ENCODE measurements at places on chromosomes 7 and 10.

GRCh38 chr10:44070282-44070681 lies 314.6 kb downstream of the CXCL12 start:
- DNase-seq, result no peak

DNA sequence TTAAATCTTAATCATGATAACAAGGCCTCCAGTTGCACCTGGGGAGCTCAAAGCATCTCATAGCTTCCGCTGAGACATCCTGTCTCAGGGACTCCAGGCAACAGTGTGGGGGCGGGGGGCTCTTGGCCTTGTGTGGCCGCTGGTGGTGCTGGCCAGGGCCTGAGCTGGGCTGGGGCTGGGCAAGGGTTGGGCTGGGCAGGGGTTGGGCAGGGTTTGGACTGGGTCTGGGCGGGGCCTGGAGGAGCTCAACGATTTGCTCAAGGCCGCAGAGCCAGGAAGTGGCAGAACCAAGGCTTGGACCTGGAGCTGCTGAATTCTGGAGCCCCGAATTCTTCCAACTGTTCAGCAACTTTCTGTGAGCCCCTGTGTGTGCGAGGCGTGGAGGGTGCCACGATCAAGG lies 37.9 kb upstream of the PSMG3 start:
- no peak for DNase-seq

DNA sequence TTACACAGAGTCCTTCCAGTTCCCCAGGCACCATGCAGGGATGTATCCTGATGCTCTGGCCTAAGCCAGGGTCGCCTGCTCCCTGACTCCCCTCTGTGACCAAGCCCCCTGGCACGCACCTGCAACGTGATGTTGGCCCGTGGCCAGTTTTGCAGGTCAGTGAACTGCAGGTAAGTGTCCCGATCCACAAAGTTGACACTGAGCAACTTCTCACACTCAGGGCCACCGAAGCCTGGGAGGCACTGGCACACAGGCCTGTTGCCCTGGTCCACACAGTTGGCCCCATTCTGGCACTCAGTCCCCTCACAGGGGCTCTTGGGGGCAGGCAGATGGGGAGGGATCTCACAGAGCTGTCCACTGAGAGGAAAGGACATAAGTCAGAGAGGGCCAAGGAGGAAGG lies 174.3 kb downstream of the LCOR start:
- DNase-seq, result no peak

GRCh38 chr7:12524794-12525386 lies 45.6 kb upstream of the SCIN start:
- peak; percentile 36 for DNase-seq

GRCh38 chr7:33711231-33712019 lies 193.9 kb upstream of the BMPER start:
- DNase-seq, result no peak

DNA sequence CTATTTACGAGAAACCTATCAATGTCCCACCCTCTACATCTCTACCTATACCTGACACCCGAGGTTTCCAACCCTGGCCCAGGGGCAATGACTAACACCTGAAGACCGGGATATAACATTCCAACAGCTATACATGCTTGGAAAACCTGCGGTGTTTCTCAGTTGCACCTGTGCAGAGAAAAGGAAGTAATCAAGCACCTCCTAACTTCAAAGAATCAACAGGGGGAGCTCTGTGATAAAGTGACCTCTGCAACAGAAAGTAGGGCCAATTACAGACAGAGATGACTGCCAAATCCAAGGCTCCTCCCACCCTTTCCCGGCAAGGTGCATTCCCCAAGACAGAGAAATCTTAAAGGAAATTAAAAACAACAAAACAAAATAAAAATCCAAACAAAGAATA lies 41.3 kb downstream of the CCDC6 start:
- DNase-seq, result peak; percentile 11

DNA sequence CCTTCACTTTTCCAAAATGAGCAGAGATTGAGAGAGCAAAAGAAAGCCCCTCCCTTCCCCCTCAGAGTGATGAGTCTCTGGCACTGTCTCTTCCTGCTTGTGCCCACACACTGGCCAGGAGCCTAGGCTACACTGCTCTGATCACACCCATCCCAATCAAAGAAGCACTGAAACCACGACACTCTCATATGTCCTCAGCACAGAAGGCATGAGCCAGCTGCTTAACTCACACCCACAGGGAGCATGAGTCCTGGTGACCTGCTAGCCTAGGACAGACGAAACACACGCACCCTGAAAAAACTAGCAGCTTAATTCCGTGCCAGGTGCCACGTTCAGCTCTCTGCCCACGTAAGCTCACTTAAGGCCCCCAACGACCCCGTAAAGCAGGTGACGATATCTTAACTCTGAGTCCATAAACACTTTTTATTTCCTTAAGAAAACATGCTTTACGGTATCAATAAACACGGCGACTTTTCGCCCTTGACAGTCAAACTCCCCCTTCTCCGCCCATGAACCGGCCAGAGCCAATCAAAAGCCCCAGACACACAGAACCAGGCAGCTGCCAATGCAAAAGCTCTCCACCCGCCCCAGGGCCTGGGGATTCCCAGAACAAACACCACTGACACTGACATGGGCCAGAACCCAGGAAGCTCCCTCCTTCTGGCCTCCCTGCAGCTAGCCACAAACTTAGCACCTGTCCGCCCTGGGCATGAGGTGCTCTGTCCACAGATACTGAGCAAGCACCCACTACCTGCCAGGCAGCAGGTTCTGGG lies 69.0 kb downstream of the TNRC18 start:
- DNase-seq, result peak; percentile 82

GRCh38 chr7:19747740-19748339 lies 25.6 kb downstream of the TMEM196 start:
- DNase-seq, result peak; percentile 58

GRCh38 chr7:155184923-155185322 lies 112.8 kb upstream of the INSIG1 start:
- no peak for DNase-seq

DNA sequence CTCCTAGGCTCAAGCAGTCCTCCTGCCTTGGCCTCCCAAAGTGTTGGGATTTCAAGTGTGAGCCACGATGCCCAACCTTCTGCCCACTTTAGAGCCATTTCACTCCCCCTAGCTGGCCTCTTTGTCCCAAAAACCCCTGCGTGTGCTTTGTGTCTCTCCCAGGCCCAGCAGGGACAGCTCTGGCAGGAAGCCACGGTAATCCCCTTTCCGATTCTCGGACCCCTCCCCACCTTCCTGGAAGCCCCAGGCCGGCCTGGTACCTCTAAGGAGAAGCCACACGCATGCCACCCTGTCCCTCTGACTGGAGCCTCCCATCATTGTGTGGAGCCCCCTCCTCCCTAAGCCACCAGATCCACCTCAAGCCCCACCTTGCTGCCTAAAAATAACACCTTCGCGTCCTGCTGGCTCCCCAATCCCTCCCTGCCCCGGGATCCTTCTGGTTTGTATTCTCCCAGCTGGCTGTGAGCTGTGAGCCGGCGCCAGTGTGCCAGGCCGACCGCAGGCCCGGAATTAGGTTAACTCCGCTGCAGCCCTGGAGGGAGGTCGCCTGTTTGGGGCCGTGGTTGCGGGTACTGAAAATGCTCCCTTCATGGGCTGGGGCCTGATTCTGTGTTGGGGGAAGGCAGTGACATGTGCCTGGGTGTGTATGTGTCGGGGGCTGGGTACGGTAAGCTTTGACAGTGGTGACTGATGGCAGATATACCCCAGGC lies 16.4 kb upstream of the SRRM3 start:
- DNase-seq, result no peak

GRCh38 chr7:2198206-2198605 lies 34.5 kb downstream of the MAD1L1 start:
- no peak for DNase-seq

DNA sequence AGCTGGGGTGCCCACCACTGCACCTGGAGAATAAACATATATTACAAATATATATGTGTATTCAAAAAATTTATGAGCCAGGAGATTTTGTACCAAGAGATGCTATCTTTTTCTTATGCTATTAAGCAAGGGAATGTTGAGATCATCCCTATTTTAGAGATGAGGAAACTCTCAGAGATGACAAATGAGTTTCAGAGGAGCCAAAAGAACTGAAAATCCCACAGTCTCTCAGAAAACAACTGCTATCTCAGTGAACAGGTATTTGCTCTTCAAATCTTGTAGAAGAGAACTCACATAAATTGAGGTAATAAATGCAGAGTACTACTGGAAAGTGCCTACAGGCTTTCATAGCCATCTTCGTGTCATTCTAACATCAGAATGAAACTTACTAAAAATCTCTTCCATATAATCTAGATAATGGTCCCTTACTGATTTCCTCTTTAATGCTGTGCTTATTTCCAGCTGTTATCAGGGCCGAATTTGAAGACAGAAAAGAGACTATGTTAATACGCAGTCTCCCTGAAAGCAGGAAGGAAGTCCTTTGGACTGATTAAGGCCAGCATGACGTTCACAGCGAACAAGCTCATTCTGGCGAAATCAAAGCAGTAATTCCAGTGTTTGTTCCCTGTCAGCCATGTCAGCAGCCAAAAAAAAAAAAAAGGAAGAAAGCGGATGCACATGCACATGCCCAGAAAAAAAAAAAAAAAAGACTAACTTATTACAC lies 29.4 kb upstream of the ANAPC16 start:
- peak; percentile 31 for DNase-seq

GRCh38 chr10:131314799-131315198 lies 3.3 kb upstream of the TCERG1L start:
- no peak for DNase-seq

DNA sequence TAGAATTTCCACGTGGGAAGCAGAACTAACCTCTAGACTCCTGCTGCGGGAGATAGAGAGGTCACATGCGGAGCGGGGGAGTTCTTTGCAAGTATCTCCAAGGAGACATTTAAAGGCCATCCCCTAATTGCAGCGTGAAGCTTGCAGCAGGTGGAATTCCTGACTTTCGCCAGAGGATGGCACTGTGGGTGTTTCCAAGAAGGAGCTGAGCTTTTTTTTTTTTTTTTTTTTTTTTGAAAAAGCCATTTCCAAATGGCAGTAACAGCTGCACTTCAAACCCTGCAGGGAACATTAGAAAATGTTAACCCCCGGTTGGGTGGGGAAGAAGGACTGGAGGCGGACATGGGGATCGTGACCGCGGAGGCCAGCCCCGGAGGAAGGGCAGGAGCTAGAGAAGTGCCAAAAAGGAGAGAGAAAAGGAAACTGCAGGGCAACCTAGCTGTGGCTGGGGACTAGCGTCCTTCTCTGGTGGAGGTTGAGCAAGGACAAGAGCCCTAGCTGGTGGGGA lies 487.7 kb downstream of the TYW1 start:
- peak; percentile 83 for DNase-seq

- DNase-seq, result no peak
Measured at GRCh38 chr10:103545771-103546281, 52.3 kb downstream of the NEURL1 start.

DNA sequence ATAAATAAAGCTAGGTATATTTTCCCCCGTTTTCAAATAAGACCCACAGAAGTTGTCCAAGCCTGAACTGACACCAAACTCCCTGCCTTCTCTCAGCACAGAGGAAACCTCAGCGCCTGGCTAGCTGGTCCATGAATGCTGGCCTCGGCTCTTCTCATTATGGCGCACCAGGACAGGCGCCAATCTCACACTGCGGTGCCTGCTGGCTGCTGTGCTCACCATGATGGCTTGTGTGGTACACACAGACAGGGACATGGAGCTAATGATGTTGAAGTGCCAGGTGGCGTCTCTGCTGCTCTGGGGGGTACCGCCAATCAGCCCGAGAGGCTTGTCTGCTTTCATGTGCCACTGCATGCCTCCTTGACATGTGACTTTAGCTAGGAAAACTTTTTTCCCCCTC lies 43.2 kb upstream of the USP6NL start:
- DNase-seq, result no peak

GRCh38 chr7:102432442-102433218 lies 745 bp upstream of the ORAI2 start:
- peak; percentile 45 for DNase-seq

- DNase-seq, result no peak
Measured at GRCh38 chr10:117731121-117731791, 188.7 kb downstream of the EMX2 start.

GRCh38 chr7:17436126-17436525 lies 137.7 kb downstream of the AHR start:
- DNase-seq, result no peak

- DNase-seq, result no peak
Measured at GRCh38 chr10:132422903-132423825, 26.2 kb downstream of the PWWP2B start.

- no peak for DNase-seq
Measured at GRCh38 chr7:125834421-125834820, 904.8 kb upstream of the POT1 start.

GRCh38 chr7:130614449-130614848 lies 54.1 kb downstream of the COPG2 start:
- DNase-seq, result no peak

DNA sequence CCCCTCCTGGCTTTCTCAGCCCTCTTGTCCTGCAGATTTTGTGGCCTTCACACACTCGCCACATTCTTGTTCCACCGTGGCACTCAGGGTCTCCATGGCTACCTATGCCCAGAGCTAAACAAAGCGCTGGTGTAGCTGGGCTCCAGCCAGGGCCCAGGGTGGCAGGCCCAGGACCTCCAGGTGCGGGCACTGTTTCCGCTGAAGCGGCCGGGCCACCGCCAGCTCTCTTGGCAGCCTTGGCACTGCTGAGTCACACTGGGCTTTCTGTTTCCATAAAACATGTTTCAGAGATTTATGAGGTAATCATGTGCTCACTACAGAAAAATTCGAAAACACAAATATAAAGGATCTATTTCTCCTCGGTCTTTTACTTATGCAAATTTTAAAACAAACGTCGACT lies 51.3 kb downstream of the AOC1 start:
- DNase-seq, result peak; percentile 71

GRCh38 chr10:30437031-30437841 lies 3.3 kb downstream of the MAP3K8 start:
- peak; percentile 25 for DNase-seq

DNA sequence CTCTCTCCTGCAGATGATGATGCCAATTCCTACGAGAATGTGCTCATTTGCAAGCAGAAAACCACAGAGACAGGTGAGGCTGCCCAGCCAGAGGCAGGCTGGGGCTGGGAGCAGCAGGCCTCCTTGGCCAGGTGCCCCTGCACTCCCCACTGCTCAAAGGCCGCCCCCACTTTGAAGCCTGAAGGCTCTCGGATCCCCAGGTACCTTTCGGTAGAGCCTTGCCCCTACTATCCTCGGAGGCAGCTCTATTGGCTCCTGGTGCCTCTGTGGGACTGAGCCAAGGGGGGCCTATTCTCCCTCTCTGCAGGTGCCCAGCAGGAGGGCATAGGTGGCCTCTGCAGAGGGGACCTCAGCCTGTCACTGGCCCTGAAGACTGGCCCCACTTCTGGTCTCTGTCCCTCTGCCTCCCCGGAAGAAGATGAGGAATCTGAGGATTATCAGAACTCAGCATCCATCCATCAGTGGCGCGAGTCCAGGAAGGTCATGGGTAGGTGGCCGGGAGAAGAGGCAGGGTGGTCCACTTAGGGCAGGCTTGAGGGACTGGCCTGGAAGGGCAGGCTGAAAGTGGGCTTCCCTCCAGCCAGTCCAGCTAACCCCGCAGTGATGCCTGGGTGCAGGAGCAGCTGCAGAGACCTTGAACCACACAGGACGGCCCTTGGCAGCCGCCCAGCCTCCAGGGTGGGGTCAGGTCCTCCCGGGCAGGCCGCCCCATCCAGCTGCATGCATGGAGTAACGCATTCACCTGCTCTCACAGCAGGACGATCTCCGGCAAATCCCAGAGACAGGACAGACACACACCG lies 14.1 kb downstream of the LAT2 start:
- DNase-seq, result no peak

All from GM03348 (cell line).